ENCODE measurements at places on chromosomes 7 and 10.

DNA sequence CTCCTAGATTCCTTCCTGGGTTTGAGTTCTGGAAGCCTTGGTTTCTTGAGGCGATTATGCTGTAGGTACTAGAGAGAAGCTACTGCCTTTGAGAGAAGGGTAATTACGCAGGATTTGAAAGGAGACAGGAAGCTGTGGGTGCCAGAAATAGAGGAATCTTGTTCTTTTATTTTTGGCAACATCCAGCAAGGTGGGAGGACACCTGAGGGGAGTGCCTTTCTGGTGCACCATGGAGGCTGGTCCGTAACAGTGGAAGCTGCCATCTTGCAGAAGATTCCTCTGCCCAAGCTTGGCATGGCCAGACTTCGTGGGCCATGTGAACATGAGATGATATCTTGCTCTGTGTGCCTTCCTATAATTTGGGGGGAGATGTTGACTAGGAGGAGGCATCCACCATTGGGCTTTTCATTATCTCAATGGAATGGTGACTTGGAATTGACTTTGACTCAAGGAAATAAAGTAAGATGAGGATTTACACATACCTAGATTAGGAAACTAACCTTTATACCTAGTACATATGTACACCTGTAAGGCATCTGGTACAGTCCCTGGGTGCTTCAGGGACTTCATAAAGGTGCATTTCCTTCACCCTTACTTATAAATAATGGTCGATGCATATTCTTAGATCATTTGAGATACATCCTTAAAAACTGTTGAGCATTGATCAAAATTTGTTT, 98.2 kb downstream of the PFKFB3 start:
- DNase-seq, result no peak

DNA sequence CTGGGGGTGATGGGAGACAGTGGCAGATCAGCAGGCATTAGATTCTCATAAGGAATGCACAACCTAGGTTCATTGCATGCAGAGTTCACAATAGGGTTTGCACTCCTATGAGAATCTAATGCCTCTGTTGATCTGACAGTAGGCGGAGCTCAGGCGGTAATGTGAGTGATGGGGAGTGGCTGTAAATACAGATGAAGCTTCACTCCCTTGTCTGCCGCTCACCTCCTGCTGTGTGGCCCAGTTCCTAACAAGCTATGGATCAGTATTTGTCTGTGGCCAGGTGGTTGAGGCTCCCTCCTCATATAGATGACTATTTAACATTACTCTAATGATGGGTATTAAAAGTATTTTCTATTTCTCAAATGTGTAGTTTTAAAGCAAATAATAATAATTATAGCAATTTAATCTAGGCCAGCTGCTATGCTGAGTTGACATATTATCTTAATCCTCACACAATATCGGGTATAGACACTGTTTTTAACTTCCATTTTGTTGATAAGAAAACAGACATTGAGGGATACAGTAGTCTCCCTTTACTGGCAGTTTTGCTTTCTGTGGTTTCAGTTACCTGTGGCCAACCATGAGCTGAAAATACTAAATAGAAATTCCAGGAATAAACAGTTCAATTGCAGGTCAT, 39.9 kb downstream of the KIF20B start:
- DNase-seq, result no peak

DNA sequence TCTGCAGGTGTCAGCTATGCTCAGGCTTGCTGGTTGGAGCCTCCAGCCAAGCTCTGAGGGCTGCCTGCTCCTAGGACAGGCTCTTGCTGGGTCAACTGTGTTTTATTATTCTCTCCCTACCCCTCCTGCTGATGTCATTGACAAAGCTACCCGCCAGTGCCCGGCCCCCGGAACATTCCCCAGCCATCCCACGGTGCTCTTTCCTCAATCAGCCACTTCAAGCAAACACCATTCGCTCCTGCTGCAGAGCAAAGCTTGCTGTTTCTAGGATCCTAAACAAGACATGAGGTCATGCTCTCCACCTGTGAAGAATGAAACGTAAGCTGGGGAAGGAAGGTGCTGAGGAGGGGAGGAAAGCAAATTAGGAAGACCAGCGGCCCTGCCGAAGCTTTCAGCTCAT, 2.1 kb upstream of the C10orf71 start:
- no peak for DNase-seq

- DNase-seq, result no peak
Measured at GRCh38 chr7:157805713-157806112, 468.9 kb downstream of the DNAJB6 start.

- DNase-seq, result no peak
Measured at GRCh38 chr7:28269700-28270361, 89.2 kb upstream of the JAZF1 start.
